NCI-H187 treated with DMSO at 0.1 percent for 48 hours (cell line): ENCODE measurements at places on chromosomes 3 and 15.

DNA sequence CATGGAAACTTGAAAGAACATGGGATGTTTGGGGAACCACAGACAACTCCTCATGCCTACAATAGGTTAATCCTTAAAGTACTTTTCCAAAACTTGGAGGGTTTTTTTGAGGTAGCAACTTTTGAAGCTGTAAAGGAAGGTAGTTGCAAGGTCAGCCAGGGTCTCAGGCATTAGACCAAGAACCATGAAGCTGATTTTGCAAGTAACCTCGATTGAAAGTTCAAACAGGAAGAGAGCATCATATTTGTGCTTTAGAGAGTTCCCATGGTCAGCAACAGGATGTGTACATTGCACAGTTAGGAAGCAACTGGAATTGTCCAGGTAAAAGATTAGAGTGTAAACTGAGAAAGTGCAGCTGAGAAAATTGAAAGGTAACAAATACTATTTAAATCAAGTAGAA lies 199.8 kb upstream of the NR2F2 start:
- no peak for DNase-seq

DNA sequence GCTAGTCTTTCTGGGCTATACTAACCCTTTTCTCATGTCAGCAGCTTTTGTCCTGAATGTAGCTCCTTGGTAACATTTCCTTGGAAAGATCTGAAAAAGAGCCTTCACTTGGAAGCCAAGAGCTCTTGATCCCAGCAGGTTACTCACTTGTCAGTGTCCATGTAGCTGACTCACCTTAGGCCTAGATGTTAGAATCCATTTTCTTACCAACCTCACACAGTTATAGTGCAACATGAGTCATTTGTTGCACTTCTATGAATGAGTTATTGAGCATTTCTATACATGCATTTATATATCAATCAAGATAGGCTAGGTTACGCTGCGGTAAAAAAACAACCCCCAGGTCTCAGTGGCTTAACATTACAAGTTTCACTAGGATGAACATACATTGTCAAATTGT lies 106.8 kb upstream of the SLC7A14 start:
- DNase-seq: no peak

- no peak for DNase-seq
These were observed 6.8 kb upstream of the CCR3 start for GRCh38 chr3:46235425-46235824.

DNA sequence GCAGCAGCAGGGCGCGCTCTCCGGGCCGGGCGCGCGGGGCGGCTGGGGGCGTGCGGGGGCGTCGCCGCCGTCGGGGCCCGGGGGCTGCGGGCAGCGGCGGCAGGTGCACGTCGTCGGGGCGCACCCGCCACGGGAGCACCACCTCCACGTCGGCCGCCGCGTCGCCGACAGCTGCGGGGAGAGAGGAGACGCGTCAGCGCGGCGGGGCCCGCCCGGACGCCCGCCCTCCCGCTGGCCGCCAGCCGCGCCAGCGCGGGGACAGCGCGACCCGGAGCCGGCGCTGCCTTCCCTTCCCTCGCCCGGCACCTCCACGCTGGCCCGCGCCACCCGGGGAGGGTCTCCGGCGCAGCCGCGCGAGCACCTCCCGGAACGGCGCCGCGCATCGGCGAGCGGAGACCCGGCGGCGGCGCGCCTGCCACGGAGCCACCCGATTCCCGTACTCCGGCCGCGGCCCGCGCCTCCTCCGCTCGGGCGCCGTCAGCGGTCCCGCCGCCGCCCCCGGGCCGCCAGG lies 481 bp downstream of the ADAMTS17 start:
- DNase-seq: no peak

- no peak for DNase-seq
These were observed 71.2 kb upstream of the WNT5A start for GRCh38 chr3:55558316-55558715.

GRCh38 chr15:62454567-62455172 lies 289.6 kb upstream of the C2CD4B start:
- no peak for DNase-seq

DNA sequence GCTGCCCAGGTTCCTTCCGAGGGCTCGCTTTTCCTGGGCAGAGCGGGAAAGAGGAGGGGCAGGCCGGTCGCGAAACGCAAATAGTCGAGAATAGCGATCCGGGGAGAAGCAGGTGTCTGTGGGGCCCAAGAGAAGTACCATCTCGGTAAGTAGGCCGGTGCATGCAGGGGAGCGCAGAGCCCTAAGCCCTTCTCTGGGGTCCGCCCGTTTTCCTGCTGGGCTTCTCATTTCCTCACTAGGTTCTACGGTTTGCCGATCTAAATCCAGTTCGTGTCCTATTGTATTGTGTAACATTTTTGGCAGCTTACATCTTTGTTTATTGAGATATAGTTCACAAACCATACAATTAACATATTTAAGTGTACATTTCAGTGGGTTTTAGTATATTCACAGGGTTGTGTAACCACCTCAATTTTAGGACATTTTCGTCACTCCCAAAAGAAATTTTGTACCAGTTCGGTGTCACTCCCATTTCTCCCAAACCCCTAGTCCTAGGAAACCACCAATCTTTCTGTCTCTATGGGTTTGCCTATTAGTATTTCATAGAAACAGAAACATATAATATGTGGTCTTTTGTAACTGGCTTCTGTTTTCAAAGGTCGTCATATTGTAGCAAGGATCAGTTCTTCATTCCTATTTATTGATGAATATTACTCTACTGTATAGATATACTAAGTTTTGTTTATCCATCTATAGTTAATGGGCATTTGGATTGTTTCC lies 6.8 kb upstream of the TRIM69 start:
- DNase-seq: no peak

DNA sequence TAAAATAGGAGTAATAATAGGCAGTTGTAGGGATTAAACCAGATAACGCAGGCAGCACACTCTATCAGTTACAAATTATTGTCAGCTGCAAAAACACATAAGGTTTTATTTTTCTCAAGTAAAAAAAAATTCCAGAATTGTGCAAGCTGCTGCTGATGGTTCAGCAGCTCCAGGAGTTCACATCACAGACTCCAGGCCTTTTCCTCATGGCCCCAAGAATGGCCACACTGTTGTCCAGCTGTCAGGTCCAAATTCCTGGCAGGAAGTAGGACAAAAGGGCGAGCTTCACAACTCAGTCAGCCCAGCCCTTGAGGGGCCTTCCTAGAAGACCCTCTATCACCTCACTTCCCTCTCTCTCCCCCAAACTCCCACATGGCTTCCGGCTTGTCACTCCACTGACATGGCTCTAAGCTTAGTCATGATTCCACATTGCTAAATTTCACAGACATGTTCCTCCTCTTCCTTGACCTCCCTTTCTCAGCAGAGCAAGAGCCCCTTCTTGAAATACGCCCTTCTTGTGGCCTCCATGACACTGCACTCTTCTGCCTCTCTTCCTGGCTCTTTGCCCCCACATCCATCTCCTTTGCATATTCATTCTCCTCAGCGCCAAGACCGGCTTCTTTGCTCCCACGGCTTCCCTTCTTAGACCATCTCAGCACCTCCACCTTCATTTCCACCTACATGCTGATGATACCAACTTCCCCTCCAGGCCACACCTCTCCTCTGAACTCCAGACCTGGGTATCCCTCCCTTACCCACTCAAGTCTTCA lies 27.4 kb upstream of the FAM174B start:
- DNase-seq: no peak

DNA sequence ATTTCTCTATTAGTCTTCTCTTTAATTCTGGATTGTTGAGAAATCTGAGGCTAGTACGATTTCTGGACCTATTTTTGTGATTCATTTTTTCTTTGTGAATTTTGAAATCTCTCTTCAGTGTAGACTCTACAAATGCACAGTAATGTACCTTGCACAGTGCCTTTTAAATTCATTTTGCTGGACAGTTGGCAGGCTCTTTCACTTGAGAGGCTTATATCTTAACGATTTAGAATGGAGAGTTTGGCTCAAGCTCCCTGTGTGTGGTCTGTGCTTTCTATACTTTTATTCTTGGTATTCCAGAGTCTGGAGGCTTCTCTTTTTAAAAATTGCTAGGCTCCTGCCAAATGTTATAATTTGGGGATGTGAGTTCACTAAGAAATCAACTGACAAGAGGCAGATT lies 8.8 kb downstream of the CRYBG3 start:
- DNase-seq: no peak

DNA sequence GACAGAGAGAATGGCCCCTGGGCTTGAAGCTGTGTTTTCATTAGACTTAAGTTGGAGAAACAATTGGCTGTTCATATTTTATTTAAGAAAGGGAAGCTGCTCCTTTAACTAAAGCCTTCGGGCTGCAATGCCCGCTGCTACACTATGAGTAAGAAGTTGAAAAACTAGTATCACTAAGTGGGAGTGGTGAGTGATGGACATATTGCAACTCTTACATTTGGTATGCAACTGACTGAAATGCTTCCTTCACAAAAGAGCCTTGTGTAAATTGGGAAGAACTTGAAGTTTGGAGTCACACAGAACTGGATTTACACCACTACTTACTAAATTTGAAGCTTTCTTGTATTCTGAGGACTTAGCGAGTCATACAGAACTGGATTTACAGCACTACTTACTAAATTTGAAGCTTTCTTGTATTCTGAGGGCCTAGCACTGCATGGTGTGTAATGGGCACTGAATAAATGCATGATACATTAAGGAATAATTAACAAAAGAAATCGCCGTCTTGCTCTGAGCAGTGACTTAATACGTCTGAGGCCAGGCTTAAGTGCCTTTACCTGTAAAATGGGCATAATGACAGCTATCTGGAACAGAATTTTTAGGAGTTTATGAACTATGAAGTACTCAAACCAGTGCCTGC lies 149.5 kb downstream of the RYR3 start:
- no peak for DNase-seq

- DNase-seq: no peak
These were observed 66.2 kb downstream of the MCTP2 start for GRCh38 chr15:94297558-94297957.

- DNase-seq: no peak
These were observed 49.5 kb downstream of the ARHGAP31 start for GRCh38 chr3:119343719-119344118.
